Camera-type eye (tissue), 1 donor: ENCODE measurements at places on chromosomes 16 and 17. TPM values are rescaled to one million over a fixed set of nuclear protein-coding genes. Genes with fewer than 3 reads are reported as not detected.

Gene KRTAP4-4
- not detected for total RNA-seq

Gene MFSD6L
- total RNA-seq, result 0.44 TPM

Gene SOX9
- 83.6 TPM for total RNA-seq

Gene TAX1BP3
- 37.0 TPM for total RNA-seq

Gene MRM1
- 5.3 TPM for total RNA-seq

Gene CYB5D1
- 24.2 TPM for total RNA-seq

Gene IL4R
- total RNA-seq, result 18.9 TPM

Gene RBFOX1
- 22.2 TPM for total RNA-seq

Gene RHBDF1
- total RNA-seq, result 36.1 TPM

Gene ZMYND15
- 0.27 TPM for total RNA-seq

Gene ERN1
- total RNA-seq, result 20.7 TPM

Gene NFE2L1
- total RNA-seq, result 140 TPM

Gene ARHGAP44
- total RNA-seq, result 12.5 TPM

Gene SUPT4H1
- 38.3 TPM for total RNA-seq

Gene SLC12A3
- total RNA-seq, result not detected
